ENCODE measurements at places on chromosomes 2 and 18.

DNA sequence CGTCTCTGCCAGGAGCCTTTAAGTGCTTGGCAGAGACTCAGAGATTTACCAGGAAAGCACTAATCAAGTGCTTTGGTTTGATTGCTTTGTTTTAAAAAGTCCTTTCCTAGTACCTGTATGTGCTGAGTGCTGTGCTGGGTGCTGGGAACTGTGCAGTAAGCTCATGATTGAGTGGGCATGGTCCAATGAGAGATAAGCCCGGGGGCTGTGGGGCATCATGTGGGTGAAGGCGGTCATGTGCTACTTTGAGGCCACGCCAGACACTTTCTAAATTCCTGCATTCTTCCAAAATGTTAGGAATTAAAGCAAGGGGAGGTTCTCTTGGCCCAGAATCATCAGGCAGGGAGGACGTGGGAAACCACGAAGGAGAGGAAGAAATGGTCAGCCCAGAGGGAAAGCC, 109.0 kb downstream of the ACAA2 start:
- no peak for DNase-seq

DNA sequence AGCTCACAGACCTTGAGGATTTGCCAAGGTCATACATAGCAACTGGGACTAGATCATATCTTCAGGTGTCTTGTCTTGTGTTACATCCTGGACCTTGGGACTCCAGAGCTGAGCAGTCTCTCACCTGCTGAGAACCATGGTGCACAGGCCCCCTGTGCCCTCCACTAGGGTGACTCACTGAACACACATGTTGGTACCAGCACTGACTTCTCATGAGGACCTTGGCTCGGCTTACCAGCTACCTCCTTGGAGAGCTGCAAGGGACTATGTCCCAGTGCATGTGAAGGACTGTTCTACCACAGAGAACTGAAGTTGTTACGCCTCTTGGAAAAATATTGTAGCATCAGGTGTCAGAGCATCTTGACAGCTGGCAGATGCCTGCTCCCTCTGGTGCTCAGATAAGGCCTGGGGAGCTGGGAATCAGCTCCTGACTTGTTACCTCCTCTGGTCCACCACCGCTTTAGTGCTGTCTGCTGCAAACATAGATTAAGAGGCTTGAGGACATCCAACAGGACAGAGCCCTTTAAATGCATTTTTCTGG, 72.1 kb downstream of the WDSUB1 start:
- no peak for DNase-seq

GRCh38 chr18:79511271-79511670, 115.5 kb downstream of the NFATC1 start:
- DNase-seq: no peak

- DNase-seq: no peak
Observed at GRCh38 chr18:44651478-44651877, 29.2 kb upstream of the SETBP1 start.

DNA sequence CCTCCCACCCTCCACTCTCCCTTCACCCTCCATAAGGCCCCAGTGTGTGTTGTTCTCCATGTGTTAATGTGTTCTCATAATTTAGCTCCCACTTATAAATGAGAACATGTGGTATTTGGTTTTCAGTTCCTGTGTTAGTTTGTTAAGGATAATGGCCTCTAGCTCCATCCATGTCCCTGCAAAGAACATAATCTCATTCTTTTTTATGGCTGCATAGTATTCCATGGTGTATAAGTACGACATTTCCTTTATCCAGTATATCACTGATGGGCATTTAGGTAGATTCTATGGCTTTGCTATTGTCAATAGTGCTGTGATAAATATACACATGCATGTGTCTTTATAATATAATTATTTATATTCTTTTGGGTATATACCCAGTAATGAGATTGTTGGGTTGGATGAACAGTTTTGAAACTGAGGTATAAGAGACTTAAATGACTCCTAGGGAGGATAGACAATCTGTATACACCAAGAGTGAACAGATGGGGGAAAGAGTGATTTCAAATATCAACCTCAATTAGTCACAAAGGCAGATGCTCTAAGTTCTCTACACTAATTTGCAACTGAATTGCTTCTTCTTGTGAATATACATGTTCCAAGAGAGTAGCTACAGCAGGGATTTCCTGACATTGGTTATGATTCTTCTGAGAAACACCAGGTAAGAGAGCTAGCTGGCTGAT, 23.7 kb downstream of the CWC22 start:
- DNase-seq: no peak

GRCh38 chr2:42435628-42436027, 58.2 kb downstream of the KCNG3 start:
- DNase-seq: no peak

DNA sequence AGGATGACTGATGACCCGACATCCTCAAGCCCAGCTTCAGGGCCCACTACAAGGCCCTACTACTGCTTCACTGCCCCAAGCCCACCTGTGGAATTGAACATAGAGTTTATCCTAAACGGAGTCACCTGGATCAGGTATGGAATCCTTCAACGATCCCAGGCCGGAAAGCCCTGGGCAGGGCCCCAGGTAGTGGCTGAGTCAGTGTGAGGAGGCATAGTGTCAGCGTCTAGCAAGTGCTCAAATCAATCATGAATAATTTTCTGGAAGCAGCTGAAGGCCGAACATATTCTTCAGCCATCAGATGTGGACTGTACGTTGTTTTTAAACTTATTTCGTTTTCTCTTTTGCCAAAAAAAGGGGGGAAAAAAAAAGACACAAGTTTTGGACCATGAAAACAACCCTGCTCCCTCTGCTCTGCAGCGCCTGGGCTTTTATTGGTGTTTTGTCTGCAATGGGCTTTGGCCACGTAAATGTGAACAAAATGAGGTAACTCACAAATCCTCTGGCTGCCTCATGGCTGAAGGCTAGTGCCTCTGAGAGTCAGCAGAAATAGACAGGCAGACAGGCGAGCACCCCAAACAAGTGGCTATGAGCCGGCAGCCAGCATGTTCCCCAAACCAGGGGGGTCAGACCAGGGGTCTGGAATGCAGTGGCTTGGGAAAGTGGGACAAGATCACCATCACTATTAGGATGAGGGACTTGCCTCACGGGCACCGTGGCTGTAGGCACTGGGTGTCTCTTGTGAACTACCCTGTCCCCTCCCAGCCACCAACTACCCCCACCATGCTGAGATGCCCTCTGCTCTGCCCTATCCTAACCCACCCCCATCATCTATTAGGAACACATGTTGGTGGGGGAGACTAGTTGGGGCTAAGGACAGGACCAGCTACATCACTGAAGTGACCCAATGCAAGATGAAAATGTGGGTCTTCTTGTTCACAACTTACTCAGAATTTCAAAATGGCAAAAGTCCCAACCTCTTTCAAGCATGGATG, 51.4 kb downstream of the TTC32 start:
- no peak for DNase-seq
